RKO (cell line): ENCODE measurements at places on chromosomes 4 and X.
A peak's percentile ranks its signal among the peaks of the same experiment; 100 is the strongest.

DNA sequence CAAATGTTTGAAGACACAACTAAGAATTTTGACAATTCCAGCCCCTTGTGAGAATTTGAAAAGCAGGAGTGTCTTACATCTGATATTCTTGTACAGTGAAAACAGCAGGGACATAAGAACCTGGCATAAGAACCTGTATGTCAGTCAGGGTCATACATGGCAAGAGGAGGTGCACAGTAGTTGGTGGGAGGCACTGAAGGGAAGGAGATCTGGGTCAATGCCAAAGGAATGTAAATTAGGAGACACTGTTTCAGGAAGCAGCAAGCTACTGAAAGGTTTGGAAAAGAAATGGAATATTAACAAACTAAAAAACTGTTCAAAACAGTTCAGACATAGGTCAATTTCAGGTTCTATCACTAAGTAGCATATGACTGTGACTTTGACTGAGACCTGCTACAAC lies 25.0 kb upstream of the SPP1 start:
- no peak for DNase-seq

- peak; percentile 26 for DNase-seq
Measured at GRCh38 chr4:11543706-11544105, 115.0 kb upstream of the HS3ST1 start.

DNA sequence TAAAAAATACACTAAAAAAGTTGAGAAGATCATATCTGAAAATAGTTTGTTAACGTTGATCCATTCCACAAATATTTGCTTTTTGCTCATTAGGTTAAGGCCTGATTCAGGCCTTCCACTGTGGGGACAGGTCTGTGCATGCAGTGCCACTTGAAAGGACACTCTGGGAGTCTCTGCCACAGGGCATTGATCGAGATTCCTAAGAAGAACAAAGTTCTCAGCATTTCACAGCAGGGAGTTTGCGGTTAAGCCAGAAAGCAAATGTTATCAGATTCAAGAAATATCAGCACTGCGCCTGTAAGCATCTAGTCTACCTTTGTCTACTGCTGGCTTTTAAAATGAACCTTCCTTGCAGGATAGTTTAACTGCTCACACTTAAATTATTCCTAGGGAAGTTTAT lies 62.2 kb upstream of the TNIP3 start:
- DNase-seq = no peak

- no peak for DNase-seq
Measured at GRCh38 chr4:143344774-143345173, 8.1 kb downstream of the GAB1 start.

DNA sequence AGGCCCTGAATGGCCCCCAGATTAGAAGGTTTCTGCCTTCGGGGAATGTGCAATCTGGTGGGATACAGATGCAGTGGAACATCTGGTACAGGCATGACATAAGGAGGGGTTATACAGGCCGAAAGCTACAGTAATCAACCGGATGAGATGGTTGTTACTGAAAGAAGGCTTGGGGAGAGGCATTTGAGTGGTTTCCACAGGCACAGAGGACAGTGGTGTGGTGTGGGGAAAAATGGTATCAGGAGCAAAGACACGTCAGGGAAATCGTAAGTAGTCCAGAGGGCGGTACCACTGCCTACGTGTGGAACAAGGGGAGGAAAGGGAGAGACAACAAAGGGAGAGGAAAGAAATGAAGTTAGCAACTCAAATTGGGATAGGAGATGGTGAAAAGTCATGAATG lies 3.0 kb downstream of the PDLIM3 start:
- DNase-seq = no peak

DNA sequence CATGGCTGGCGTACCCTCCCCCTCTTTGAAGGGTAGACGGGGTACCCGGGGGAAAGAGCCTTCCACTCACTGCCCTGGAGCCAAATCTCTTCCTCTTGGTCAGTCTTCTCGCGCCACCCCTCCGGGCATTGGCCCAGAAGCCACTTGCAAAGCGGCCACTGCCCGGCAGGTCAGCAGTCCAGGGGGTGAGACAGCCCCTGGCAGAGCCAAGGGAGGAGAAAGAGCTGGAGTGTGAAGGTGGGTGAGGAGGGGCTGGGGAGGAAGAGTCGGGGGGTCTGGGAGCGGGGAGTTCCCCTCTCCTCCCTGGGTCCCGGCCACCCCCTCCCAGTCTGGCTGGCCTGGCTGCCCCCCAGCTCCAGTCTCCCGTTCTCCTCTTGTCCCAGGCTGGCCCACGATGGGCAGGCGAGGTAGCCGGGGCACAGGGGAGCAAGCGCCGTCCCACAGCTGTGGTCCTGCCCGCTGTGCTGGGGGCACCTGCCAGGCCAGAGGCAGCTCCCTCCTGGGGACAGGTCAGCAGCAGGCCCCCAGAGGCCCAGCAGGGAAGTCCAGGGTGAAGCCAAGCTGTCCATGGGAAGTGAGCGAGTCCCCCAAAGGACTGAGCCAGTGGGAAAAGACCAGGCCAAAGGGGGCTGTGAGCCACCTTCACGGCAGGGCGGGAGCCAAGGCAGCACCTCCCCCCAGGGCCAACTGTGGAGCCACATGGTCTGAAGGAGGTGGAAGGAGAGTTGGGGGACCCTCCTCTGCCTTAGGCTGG lies 21.6 kb upstream of the DUSP9 start:
- DNase-seq = no peak

DNA sequence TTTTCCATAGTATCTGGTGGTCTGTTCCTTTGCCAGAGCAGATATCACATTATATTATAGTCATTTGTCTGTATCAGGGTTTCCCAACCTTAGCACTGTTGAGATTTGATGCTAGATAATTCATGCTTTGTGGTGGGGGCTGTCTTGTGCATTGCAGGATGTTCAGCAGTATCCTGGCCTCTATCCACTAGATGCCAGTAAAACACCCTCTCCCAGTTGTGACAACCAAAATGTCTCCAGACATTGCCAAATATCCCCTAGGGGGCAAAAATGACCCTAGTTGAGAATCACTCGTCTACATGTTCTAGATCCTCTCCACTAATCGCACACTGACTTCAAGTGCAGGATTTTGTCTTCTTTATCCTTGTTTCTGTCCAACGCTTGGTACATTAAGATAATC lies 160.8 kb downstream of the FANCB start:
- no peak for DNase-seq

DNA sequence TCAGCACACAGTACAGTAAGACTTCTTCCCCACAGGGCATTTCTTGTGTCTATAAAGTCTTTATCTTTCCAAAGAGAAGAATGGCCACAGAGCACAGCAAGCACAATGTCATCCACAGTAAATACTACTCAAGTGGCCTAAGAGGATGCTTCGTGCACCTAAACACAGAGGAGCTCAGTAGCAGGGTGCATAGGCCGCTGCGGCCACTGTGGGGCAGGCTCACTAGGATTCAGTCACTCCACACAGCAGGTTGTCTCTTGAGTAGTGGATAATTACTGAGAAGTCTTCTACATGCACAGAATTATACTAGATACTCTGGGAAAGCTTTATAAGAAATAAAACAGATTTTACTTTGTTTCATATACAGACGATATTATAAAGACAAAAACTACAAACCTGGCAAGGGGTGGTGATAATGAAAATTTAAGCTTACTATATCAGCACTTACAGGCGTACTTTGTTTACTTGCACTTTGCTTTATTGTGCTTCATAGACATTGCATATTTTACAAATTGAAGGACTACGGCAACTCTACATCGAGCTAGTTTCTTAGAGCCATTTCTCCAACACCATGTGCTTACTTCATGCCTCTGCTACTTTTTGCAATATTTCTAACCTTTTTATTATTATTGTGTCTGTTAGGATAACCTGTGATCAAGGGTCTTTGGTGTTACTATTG lies 78.5 kb downstream of the PRDM5 start:
- peak; percentile 43 for DNase-seq

- DNase-seq = no peak
Measured at GRCh38 chr4:18100657-18101056, 79.1 kb upstream of the LCORL start.

GRCh38 chr4:152728343-152728742 lies 48.5 kb upstream of the TMEM154 start:
- no peak for DNase-seq

- peak; percentile 30 for DNase-seq
Measured at GRCh38 chr4:5460106-5460801, 248.1 kb downstream of the EVC2 start.

DNA sequence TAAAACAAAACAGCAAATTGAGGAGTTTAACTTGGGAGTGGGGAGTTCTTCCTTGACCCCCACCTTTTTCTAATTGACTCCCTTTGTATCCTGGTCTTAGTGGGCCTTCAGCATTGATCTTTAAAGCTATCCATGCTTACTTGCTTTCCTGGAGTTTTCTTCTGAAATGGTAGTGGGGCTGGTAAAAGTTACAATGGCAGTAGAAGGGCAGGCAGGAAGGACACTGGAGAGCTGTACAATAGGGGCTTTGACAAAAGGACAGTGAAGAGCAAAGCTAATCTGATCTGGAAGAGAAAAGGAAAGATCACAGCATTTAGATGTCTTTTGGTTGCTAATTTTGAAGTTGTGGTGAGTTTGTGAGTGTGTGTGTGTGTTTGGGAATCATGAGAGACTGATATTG lies 111.5 kb downstream of the MID1 start:
- no peak for DNase-seq

GRCh38 chr4:47118192-47118929 lies 87.0 kb downstream of the GABRB1 start:
- DNase-seq = no peak

DNA sequence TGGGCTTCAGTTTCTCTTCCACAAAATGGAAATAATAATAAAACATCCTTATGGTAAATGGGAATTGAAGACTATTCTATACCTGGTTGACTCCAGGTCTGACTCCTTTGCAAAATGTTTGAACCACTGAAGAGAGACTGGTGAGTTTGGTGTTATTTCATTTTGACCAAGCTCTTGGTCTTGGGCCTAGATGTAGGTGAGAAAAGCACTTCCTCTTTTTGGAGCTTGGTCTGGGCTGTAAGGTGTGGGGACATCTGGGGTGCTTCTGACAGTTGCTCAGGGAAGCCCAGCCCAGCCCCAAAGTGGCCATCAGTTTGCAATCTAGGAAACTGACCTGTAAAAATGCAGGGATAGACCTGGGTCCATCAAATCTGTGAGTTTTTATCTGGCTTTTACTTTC lies 26.8 kb upstream of the SOD3 start:
- no peak for DNase-seq

- no peak for DNase-seq
Measured at GRCh38 chr4:47010912-47011446, 17.6 kb upstream of the GABRA4 start.

- DNase-seq = no peak
Measured at GRCh38 chr4:105657117-105657765, 51.2 kb downstream of the INTS12 start.

DNA sequence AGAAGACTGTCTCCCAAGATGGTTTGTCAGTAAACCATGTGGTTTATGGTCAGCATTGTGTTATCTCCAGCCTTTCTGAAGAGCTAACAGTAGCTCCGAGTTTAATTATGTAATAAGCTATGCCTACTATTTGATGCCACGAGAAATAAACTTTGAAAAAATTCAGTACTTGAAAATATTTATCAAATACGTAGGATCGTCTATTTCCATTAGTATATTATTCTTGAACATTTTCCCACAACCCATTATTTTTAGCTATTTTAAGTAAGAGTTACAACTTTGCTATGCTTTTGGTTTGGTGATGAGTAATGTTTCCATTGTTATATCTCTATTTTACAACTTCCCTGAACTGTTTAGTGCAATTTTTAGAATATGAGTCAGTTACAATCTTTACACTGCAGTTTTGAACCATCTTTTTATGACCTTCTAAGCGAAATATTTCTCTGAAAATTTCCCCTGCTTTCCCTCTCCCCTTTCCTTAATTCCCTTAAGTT lies 44.5 kb upstream of the TRIM2 start:
- DNase-seq = no peak

DNA sequence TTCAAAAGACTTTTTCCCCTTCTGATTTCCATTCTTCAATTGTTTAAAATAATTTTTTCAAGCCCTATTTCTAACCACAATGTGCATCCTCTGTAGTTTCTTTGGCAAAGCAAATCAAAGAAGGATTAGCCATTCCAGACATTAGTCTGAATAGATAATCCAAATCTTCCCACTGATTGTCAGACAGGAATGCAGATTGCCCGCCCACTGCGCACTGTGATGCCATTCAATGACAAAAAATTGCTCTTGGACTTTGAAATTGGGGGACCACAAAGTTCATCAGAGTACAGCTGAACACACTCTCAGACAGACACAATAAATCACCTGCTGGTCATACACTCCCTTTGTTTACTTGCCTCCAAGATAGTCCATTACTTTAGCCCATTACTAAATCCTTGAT lies 216.5 kb upstream of the DKK2 start:
- no peak for DNase-seq

DNA sequence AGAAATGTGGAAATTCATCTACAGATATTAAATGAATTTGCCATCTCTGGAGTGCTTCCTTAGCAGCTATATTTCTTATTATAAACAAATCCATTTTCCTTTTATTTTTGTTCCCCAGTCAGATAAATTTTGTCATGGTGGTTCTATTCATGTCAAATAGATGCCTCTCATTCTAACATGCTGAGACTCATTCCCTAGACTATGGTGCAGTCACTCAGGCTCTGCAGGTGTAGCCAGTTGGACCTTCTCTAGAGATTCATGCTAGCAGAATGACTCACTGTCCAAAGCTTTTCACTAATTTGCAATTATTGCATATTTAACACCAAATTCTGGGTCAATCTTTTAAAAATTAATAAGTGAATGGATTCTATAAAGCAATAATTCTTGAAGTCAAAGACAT lies 1392.7 kb downstream of the PCDH7 start:
- no peak for DNase-seq

DNA sequence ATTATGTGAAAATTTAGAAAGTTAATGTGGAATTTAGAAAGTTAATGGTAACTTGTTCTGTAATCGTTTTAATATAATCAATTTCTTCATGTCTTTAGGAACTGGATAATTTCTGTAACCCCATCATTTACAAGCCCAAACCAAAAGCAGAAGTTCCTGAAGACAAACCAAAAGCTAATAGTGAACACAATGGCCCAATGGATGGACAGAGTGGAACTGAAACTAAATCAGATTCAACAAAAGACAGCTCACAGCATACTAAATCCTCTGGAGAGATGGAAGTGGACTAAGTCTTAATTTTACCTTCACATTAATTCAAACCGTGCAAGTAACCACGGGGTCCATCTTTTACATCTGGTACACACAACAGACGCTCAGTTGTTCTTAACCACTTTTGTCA lies 48.1 kb upstream of the PLK4 start:
- DNase-seq = no peak

DNA sequence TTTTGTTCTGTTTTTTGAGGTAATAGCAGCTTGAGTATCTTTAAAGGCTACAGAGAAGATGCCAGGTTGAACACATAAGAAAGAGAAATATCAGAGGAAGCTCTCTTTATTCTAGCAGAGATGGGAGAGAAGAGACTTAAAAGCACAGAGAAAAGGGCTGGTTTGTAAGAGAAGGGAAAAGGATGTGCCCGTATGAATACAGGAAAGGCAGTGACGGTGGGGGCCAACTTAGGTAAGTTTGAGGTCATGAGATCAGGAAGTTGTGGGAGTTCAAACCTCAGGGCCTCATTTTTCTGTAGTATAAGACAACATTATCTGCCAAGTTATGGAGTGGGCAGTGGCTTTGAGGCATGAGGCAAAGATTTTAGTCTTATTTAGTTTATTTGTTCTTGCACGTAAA lies 121.3 kb upstream of the S100G start:
- no peak for DNase-seq
